ENCODE measurements at places on chromosomes 5 and 9. TPM values are rescaled to one million over a fixed set of nuclear protein-coding genes. Genes with fewer than 3 reads are reported as not detected.

MYMK gene
- 0.89 TPM for total RNA-seq

GHR gene
- total RNA-seq, result 25.4 TPM

GM2A gene
- total RNA-seq, result 26.3 TPM

LECT2 gene
- total RNA-seq, result not detected

SPATA31A3 gene
- total RNA-seq, result not detected

TCERG1 gene
- 65.2 TPM for total RNA-seq

UGCG gene
- 78.5 TPM for total RNA-seq

FST gene
- 58.7 TPM for total RNA-seq

MRNIP gene
- total RNA-seq, result 25.7 TPM

PCDHGA1 gene
- 0.39 TPM for total RNA-seq

SOHLH1 gene
- not detected for total RNA-seq

UBE2D2 gene
- total RNA-seq, result 69.8 TPM

SOX30 gene
- total RNA-seq, result 0.10 TPM

SH3GL2 gene
- 0.20 TPM for total RNA-seq

SPATA31D4 gene
- not detected for total RNA-seq
